Stimulated activated CD4-positive, alpha-beta T cell treated with anti-CD3 and anti-CD28 coated beads, TNF-alpha, amount 100 ng/mL, for 4 hours (primary cell): ENCODE measurements at places on chromosomes 11 and 22.

DNA sequence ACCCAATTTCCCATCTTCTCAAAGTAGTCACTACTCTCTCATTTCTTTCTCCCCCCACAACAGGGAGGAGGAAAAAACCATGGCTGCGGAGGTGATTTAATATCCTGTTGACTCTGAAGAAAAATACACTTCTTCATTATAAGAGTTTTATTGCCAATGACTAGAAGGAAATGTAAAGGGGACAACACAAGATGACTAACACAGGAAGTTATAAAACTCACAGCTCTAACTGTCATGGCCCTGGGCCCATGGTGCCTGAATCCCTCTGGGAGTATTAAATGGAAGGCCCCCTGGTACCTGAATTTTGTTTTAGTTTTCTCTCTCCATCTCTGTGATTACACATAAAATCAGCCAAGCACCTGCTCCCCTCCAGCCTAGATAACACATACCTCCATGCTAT, 352.8 kb upstream of the FAT3 start:
- no peak for DNase-seq

- DNase-seq: no peak
Measured at GRCh38 chr11:23730307-23730998, 766.4 kb upstream of the LUZP2 start.

- DNase-seq: no peak
Measured at GRCh38 chr22:21990445-21991303, 8.1 kb upstream of the TOP3B start.

DNA sequence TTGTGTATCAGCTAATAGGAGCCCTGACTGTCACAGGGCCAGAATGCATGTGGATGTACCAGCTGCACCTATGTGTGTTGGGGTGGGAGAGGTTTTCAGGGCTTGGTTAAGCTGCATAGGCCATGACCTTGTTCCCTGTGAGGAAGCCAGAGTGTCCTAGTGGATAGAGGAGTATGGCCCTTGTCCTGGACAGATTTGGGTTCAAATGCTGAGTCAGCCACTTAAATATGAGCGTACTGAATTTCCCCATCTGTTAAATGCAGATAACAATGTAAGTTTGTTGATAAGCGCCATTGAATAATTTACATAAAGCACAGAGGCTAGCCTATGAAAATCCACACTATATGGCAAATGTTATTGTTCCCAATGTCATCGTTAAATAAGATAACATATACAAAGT, 74.4 kb downstream of the PANX1 start:
- no peak for DNase-seq

- DNase-seq: no peak
Measured at GRCh38 chr11:44498089-44498871, 67.2 kb upstream of the CD82 start.

DNA sequence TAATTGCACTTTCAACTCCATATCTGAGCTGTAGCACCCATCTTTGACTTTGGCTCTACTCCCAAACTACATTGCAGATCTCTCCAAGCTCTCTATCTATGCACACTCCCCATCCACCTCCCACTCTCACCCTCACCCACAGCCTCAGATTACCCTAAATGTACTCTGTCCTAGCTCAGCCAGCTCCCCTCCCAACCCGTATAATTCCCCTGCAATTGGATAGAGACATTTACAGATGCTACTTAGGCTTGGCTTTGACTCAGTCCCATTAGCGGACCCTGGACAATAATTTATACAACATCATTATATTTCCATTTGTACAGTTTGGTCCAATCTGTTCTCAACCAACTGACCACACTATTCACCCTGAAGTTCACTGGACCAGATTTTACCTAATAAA, 338.9 kb upstream of the ANO3 start:
- DNase-seq: no peak
